Muscle of back (tissue), 13 donors: ENCODE measurements at places on chromosomes 12 and 14.

DNA sequence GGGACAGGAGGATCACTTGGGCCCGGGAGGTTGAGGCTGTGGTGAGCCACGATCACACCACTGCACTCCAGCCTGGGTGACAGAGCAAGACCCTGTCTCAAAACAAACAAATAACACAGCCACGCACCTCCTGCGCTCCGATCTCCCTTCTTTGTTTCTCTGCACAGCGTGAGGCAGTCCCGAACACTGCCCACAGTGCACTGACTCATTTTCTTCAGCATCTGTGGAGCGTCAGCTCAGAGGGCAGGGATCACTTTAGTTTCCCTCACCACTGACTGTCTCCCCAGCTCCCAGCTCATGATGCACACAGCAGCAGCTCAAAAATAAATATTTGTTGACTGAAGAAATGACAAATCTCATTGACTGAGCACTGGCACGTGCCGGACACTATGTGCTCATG, 883 bp upstream of the MYL2 start:
- DNase-seq = no peak

GRCh38 chr14:97065305-97066067, 268.3 kb downstream of the VRK1 start:
- no peak for DNase-seq

DNA sequence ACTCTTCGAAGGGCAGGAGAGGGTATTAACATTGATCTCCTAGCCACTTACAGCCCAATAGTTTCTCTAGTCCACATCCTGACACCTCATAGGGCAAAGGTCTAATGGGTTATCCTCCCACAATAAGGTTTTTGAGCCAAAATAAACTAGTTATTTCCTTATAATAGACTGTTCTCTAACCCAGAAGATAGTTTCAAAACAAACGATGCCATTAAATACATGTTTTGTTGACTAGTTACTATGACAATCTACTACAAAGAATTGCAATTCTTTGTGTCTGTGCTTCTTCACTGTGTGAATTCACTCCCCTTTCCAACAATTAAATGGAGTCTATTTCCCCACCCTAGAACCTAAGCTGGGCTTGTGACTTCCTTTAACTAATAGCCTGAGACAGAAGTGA, 6.4 kb upstream of the ACTR10 start:
- no peak for DNase-seq

GRCh38 chr12:76308866-76309265, 39.3 kb downstream of the BBS10 start:
- DNase-seq = no peak

DNA sequence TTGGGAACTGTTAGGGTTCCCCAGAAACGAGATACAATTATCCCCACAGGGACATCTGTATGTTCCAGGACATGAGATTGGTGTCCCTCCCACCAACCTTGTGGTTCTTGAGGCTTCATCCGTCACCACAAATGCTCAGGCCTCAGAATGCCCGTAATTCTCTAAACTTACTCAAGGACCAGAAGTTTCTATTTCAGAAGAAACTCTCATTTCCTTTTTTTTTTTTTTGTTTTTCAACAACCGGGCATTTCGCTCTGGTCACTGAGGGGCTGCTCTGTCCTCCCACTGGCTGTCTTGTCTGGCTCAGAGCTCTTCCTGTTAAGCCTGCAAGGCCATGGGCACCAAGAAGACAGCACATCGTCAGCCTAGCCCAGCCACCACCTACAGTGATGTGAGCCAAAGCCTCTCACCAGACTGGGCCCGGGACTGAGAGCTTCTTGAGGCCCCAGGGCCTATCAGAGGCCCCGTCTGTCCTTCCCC, 36.2 kb downstream of the VDR start:
- DNase-seq = no peak

DNA sequence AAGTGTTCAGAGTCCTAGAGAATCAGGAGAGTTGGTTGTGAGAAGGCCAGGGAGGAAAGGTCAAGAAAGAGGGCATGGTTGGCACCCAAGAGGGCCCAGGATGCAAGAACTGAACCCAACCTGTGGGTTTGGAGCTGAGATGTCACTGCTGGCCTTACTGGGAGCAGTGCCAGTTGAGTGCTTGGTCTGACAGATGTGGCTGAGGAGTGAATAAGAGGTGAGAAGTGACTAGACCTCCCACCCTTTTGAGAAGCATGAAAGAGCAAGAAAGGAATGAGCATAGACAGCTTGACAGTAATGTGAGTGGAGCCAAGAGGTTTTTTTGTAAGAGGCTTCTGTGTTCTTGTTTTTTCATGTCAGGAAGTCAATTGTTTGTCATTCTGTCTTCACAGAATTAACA, 95.3 kb downstream of the FGD4 start:
- no peak for DNase-seq

- no peak for DNase-seq
Measured at GRCh38 chr14:105436891-105437722, 17.5 kb downstream of the MTA1 start.

GRCh38 chr14:105283899-105284298, 16.9 kb downstream of the BRF1 start:
- DNase-seq = no peak

GRCh38 chr14:33150666-33151428, 212.2 kb downstream of the NPAS3 start:
- DNase-seq = no peak

DNA sequence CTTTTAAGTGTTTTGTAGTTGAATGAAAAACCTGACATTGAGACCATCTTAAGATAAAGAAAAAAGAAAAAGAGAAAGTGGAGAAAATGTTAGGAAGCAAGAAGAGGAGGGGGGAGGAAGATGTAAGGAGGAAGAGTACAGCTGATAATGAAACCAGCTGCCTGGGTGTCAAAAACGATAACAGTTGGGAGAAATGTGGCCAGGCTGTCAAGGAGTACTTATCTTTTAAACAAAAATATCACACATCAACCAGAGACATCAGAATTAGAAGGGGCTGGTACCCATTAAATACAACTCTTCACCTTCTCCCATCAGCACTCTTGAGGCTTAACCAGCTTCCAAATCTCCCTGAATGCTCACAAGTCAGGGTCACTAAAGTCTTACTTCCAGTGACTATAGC, 4.5 kb downstream of the SLC11A2 start:
- DNase-seq = no peak

DNA sequence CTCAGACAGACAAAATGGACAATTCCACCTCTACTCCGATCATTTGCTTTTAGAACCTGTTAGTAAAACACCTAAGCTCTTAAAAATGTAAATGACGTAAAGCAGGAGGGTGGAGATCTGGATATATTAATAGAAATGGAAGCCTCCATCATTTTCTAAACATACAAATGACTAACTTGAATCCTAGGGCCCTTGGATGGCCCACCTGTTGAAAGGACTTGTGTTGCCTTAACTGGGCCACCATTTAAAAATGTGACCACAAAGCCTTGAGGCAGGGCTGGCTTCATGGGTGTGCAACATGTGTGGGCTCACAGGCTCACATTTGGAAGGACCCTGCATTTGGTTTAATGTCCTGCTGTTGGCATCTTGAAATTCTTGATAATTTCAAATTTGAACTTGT, 131.5 kb upstream of the PRMT8 start:
- DNase-seq = no peak

DNA sequence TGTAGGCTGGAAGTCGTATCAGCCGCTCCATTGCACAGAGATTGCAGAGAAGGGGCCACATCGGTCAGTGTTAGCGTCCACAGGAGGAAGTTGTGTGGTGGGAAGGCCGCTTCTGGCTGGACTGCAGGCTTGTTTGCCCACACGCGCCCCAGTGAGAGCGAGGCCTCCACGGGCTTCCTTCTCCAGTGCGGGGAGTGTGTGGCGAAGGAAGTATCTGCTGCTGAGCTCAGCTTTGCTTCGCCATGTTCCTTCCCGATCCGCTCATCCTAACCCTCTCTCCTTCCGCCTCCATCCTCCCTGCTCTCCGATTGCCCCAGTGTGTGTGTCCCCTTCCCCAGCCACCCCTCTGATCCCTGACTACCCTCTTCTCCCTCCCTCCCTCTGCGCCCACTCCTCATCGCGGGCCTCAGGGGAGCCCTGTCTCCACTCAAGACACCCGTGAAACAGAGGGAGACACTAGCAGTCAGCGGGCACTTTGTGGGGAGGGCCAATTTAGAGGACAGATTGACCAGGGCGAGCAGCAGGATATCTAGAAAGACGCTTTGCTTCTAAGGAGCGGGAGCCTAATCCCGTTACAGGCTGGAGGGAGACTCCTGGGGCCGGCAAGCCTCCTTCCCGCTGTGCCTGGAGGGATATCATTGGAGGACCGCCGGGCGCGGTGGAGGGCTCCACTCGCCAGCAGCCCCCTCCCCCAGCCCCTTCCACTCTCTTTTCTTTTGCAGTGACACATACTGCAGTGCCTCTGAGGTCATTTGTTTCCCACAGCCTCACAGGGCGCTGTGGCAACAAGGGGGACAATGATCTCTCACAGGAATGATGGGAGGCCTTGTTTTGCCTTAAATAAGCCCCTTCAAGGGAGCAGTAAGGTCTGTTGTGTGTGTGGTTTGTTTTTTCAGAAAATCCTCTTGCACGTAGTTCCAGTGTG, 428.8 kb downstream of the ZFP36L1 start:
- no peak for DNase-seq

- DNase-seq = no peak
Measured at GRCh38 chr12:132660996-132661395, 26.1 kb downstream of the POLE start.

- DNase-seq = no peak
Measured at GRCh38 chr14:69637503-69638031, 26.2 kb downstream of the SUSD6 start.

DNA sequence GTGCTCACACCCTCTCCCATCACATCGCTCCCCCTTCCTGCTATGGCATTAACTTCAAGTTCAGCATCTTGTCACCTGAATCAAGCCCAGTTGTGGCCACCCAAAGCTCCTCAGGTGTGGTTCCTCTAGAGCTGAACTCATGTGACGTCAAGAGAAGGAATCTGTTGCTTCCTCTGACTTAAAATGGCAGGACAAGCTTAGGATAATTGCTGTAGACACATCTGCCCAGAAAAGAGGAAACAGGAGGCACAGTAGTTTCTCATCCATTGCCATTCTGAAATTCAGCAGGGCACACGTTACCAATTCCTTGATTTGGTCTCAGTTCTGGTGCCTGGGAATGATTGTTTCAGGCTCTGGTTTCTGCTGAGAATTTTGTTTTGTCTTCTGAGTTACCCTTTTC, 52.1 kb downstream of the RCOR1 start:
- DNase-seq = no peak

GRCh38 chr12:105562199-105562971, 231.9 kb downstream of the C12orf75 start:
- DNase-seq = peak; percentile 77

- peak; percentile 75 for DNase-seq
Measured at GRCh38 chr14:74239848-74240793, 872 bp downstream of the VSX2 start.

DNA sequence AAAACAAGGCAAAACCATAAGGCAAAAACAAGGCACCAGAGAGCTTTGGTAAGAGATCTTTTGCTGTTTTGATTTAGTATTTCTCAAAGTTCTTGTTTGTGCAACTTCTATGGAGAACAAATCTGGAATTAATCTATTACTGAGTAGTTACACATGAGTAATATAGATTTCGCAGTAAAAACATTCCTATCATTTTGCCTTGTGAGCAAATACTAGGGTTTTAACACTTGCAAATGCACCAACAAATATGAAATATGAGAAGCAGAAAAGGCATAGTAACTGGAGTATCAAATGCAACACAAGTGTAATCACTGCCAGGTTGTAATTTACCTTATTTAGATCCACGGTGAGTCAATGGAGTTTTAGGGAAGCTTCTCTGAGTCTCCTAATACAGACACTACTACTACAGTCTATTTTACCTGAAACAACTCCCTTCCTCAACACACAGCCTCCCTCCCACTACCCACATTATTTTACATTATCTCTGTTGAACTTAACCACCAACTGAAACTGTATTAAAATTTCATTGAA, 324.1 kb downstream of the FLRT2 start:
- DNase-seq = peak; percentile 47

- DNase-seq = no peak
Measured at GRCh38 chr12:68477261-68477772, 133.4 kb upstream of the RAP1B start.

GRCh38 chr14:48417715-48418500, 742.5 kb upstream of the MDGA2 start:
- no peak for DNase-seq

DNA sequence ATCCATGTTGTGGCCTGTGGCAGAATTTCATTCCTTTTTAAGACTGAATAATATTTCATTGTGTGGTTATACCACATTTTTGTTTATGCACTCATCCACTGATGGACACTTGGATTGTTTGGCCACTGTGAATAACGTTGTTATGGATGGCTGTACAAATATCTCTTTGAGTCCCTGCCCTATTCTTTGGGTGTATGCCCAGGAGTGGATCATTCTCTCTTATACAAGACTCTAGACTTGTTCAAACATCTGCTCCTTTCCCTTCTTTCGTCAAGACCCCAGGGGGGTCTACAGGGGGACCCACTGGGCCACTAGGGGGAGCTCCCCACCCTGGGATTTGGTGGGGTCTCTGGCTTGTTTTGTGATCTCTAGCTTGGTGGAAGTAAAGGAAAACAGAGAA, 77.4 kb downstream of the FBXL14 start:
- no peak for DNase-seq

- no peak for DNase-seq
Measured at GRCh38 chr12:4011597-4011996, 138.4 kb upstream of the PARP11 start.

GRCh38 chr14:105282098-105282725, 18.6 kb downstream of the BRF1 start:
- DNase-seq = no peak

- DNase-seq = no peak
Measured at GRCh38 chr12:11689591-11690186, 40.2 kb downstream of the ETV6 start.

DNA sequence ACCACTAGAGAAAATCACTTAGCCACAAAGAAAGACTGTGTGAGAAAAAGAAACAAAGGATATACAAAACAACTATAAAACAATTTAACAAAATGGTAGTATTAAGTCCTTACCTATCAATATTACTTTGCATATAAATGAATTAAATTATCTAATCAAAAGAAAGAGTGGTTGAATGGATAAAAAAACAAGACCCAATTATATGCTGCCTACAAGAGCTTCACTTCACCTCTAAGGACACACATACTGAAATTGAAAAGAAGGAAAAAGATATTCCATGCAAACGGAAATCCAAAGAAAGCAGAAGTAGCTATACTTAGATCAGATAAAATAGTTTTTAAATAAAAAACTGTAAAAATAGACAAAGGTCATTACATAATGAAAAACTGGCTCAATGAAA, 134.9 kb upstream of the CCDC196 start:
- no peak for DNase-seq

- peak; percentile 48 for DNase-seq
Measured at GRCh38 chr14:101962503-101962874, 1.9 kb upstream of the DYNC1H1 start.

DNA sequence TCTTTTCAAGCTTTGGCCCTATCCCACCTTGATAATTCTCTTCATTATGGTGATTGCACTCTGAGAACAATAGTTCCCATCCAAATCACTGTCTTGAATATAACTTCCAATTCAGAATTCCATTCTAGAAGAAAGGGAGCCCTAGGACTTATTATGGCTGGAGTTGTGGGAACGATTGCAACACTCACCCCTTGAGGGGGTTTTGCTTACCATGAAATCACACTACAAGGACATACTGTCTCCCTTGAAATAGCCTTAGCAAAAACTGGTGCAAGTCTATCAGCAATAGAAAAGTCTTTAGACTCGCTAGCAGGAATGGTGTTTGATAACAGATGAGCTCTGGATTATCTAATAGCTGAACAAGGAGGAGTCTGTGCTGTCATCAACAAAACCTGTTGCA, 31.4 kb upstream of the OXA1L start:
- no peak for DNase-seq
